ENCODE measurements at places on chromosomes 2 and 18.

GRCh38 chr2:203732953-203733510 lies 26.6 kb downstream of the CD28 start:
- DNase-seq, result no peak

GRCh38 chr2:36452260-36452659 lies 96.7 kb downstream of the CRIM1 start:
- no peak for DNase-seq

DNA sequence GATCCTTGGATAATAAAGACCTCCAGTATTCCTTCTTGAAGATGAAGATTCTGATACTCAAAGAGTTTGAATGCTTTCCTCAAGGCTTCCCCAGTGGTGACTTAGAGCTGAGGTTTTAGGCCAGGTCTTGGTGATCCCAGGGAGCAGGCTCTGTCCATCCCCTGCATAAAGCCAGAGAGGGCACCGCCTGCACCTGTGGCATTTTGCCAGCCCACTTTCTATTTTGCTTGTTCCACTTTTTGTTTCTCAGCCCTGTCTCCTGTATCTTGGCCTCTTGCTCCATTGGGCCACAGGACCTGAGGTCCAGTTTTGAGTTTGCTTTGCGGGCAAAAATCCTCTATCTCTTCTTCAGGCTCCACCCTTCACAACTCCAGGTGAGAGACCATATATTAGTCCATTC lies 6.7 kb upstream of the SCYGR1 start:
- DNase-seq, result no peak

- DNase-seq, result peak; percentile 23
Measured at GRCh38 chr18:36688020-36688965, 140.5 kb downstream of the TPGS2 start.

DNA sequence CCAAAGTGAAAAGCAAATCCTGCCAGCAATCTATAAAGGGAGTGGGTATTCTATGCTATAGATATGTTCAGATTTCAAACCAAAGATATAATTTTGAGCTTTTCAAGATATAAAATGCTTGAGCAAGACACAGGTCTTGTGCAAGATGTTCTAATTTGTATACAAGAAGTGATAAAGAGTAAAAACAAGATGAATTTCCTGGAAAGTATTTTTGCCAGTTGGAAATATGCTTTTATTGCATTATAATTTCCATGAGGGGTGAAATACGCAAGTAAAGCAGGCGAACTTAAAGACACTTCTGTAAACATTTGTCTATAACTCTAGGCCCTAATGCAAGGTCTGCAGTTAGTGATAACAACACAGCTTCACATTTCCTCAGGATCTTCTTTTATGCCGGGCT lies 640.5 kb downstream of the TMEM182 start:
- no peak for DNase-seq

DNA sequence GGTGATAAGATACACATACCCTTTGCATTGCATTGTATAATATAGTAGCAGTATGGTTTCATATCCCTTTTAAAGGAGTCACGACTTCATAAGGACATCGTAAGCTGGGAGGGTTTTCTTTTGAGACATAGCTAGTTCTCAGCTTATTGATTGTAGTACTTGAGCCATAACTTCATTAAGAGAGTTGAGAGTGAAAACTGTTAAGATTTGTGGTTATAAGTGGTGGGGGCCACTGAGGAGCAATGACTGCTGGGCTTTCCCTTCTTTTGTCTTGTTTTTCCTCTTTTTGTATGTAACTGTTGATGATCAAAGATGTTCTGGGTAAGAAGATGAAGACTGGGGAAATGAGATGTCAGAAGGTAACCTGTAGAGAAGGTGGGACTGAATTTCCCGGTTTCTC lies 11.0 kb downstream of the EIF5B start:
- DNase-seq, result no peak

- DNase-seq, result no peak
Measured at GRCh38 chr2:20758997-20759396, 63.9 kb downstream of the LDAH start.

- no peak for DNase-seq
Measured at GRCh38 chr2:102433973-102434654, 11.2 kb downstream of the IL18RAP start.

- DNase-seq, result no peak
Measured at GRCh38 chr18:79853303-79853992, 55.7 kb downstream of the KCNG2 start.

- DNase-seq, result no peak
Measured at GRCh38 chr2:44275927-44276303, 635 bp downstream of the SLC3A1 start.

- DNase-seq, result no peak
Measured at GRCh38 chr2:105176429-105176828, 65.1 kb upstream of the GPR45 start.

DNA sequence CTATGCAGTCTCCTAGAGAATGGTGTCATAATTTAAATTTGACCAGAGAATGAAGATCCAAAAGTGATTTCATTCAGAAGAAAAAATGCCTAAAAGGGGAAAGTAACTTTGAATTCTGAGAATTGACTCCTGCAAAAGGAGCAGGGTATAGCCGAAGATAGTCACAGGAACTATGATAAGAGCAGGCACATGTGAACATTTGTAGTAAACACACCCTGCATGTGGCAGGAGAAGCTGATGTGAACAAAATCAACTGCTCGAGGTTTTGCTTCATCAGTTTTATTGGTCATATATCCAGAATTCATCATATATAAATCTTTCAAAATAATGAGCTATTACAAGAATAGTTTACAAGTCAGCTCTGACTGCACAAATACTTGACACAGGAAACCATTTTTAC lies 14.0 kb downstream of the MCFD2 start:
- DNase-seq, result no peak

GRCh38 chr18:48098007-48098406 lies 167.5 kb upstream of the SMAD2 start:
- no peak for DNase-seq
